ENCODE measurements at places on chromosomes 7 and 10. TPM values are rescaled to one million over a fixed set of nuclear protein-coding genes. Genes with fewer than 3 reads are reported as not detected.

The IL6 gene
- 1.0 TPM for total RNA-seq

The CFAP69 gene
- total RNA-seq, result 3.3 TPM

The DENND2A gene
- total RNA-seq, result 0.78 TPM

The SPDYE1 gene
- not detected for total RNA-seq

The LBX1 gene
- total RNA-seq, result not detected

The CHRM2 gene
- total RNA-seq, result not detected

The LEP gene
- total RNA-seq, result not detected

The STAG3 gene
- not detected for total RNA-seq

The NPC1L1 gene
- 0.11 TPM for total RNA-seq

The MRPL32 gene
- 79.6 TPM for total RNA-seq

The SSC4D gene
- 1.6 TPM for total RNA-seq

Data from A549 treated with GW870086 at 1 μM for 4 hours (cell line).